ENCODE measurements at places on chromosomes 7 and 10.
A peak's percentile ranks its signal among the peaks of the same experiment; 100 is the strongest.

DNA sequence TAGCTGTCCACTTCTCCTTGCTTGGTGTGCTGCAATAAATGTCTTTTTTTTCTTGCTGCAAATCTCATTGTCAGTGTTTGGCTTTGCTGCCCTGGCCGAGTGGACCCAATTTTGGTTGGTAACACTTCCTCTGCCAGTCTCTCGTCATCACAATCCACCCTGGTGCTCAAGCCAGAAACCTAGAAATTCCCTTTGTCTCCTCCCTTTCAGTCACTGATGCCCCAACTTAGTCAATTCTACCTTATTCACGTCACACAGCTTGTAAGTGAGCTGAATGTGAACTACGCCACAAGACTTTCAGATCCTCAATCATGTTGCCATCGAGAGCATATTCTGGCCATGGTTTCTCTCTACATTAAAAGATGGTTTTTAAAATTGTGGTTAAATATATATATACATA is 13.0 kb upstream of the FRA10AC1 start:
- no peak for DNase-seq

DNA sequence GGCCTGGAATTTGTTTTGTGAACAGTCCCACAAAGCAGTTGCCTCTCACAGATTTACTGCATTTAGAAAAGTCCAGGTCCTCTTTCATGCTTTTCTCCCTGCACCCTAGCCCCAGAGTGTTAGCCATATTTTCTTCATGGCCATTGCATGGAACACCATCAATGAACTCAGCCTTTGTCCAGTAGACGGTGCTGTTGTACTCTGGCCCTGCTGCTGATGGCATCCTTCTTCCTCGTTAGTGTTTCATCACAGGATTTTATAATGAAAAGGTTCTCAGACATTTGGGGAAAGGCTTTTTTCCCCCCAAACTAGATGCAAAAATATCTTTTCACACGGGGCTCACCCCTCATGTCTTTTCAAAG is 93.0 kb upstream of the SLC25A13 start:
- DNase-seq = no peak

DNA sequence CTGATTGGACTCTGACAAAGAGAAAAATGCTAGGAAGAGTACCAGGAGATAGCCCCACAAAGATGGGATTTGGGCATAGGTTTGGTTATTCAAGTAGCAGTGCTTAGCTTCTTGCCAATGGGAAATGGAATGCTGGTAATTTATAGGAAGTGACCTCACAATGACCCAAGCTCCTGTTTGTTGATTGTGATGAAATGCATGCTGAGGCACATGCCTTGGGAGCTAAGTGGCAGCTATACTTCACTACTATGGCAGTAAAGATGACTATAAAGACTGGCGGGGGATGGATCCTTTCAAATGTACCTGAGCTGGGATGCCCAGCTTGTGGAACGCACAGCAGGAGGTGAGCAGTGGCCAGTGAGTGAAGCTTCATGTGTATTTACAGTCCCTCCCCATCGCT is 153.8 kb downstream of the ZNF22 start:
- no peak for DNase-seq

- DNase-seq = no peak
Observed at GRCh38 chr7:40979296-40979695, 723.6 kb downstream of the INHBA start.

DNA sequence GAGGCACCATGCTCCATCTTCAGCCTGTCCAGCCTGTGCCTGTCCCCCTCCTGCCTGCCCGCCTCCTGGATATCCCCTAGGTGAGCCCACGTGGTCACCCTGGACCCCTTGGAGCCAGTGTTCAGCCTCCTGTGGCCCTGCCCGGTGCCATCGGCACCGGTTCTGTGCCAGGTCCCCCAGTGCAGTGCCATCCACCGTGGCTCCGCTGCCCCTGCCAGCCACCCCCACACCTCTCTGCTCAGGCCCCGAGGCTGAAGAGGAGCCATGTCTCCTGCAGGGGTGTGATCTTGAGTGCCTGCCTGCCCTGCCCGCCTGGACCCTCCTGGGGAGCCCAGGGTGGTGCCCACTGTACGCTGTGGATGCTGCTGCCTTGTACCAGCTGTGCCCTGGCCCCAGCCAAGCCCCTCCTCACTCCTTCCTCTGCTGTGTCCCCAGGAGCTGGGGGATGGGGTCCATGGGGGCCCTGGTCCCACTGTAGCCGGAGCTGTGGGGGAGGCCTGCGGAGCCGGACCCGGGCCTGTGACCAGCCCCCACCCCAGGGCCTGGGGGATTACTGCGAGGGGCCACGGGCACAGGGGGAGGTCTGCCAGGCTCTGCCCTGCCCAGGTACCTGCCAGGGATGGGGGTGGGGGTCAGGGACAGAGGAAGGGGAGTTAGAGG is 26.2 kb upstream of the ZNF862 start:
- DNase-seq = no peak

DNA sequence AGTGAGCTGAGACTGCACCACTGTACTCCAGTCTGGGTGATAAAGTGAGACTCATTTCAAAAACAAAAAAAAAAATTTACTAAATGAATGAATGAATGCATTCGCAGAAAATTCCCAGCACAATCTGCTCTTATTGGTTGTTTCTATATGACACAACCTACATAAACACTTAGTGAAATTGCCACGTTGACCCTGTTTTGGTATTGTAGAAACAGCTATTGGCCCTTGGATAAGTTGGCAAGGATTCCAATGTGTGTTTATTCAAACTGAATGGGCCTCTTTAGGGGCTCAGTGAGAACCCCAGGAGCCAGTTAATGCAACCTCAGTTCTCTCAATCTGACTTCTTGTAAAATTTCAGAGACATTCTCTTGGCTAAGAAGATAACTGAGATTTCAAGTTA is 66.0 kb downstream of the HHEX start:
- DNase-seq = no peak

GRCh38 chr10:131912620-131913019 is 11.8 kb downstream of the PPP2R2D start:
- no peak for DNase-seq

DNA sequence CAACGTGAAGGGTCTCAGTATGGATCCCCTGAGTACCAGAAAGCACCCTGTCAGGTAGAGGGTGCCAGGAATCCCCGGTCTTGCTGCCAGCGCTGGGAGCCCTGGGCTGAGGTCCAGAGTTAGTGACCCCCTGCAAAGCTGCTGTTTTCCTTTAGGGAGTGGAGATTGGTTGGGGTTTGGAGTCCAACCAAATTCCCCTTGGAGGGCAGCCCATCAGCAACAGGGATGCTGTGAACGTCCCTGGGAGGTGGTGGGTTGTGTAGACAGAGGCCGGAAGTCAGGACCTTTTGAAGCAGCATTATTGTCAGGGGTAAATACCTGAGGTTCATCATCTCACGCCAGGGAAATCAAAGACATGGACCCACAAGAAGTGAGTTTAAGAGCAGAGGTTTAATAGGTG is 104.2 kb downstream of the COL26A1 start:
- no peak for DNase-seq

- DNase-seq = no peak
Observed at GRCh38 chr10:71255808-71256660, 43.7 kb downstream of the UNC5B start.

DNA sequence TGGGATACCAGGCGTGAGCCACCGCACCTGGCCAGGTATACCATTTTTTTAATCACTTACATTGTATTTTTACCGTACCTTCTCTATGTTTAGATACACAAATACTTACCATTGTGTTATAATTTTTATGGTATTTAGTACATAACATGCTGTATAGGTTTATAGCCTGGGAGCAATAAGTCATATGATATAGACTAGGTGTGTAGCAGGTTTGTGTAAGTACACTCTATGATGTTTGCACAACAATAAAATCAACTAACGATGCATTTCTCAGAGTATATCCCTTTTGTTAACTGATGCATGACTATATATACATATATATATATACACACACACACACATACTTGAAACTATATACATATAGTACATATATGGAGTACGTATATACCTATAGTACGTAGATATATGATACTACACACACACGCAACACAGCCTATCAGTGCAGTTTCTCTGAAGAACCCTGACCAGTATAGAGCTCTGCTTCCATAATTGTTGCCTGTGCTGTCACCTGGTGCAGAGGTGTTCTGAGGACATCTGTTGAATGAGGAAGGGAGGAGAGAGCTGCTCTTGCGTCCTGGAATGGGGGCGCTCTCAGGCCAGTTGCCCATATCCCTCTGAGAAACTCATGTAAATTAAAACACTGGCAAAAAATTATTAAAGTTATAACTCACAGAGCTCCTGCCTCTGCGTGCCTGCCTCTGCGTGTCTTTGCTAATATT is 315.3 kb downstream of the FGFR2 start:
- DNase-seq = no peak

- DNase-seq = peak; percentile 86
Observed at GRCh38 chr7:159094023-159094740, 50.5 kb downstream of the VIPR2 start.

GRCh38 chr10:60921633-60922032 is 22.4 kb downstream of the RHOBTB1 start:
- no peak for DNase-seq

DNA sequence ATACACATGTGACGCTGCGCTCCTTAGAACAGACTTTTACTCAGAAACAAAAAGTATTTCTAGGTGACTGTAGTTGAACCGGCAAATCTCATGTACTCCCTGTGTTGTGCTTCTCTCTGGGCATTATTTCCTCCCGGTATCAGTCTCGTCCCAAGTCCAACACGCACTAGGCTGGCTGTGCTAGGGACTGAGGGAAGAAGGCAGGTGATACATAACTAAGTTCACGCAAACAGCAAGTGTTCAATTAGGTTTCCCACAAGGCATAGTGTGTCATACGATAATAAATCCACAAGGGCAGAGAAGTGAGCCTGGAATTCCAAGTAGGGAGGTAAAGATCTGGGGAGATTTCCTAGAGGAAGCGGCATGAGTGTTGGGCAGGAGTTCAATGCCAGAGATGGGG is 20.4 kb downstream of the FAM53B start:
- DNase-seq = no peak

DNA sequence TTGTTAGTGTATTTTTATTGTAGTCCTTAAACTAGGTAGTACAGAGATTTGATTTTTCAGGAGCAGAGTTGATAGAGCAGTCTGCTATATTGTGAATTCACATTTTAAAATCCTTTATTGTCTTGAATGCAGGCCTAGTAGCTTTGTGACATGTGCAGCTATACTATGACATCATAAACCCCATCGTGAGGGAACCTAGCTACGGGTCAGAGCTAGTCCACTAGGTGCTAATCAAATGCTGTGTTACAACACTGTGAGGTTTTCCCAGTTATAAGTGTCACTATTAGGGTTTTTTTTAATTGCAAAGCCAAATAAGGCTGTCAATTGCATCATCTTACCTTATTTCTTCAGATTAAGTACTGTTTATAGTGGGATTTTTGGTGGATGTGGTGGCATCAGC is 40.7 kb downstream of the CREM start:
- DNase-seq = no peak

DNA sequence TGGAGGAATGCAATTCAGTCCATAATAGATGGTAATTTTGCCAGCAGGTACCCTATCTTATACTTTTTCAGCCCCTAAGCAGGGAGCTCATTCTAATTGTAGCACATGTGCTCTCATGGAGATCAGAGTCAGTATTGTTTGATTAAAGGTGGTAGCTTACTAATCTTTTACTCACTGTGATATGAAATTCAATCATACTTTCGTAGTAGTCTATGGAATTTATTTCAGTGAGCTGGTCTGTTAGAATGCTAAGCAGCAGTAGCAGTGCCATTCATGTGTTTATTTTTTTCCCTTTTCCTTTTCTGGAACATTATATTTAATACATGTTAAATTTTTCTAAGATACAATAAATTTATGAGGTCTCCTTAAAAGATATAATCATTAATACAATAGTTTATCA is 109.0 kb downstream of the ST7 start:
- no peak for DNase-seq

- no peak for DNase-seq
Observed at GRCh38 chr7:37150180-37150579, 298.5 kb downstream of the ELMO1 start.

DNA sequence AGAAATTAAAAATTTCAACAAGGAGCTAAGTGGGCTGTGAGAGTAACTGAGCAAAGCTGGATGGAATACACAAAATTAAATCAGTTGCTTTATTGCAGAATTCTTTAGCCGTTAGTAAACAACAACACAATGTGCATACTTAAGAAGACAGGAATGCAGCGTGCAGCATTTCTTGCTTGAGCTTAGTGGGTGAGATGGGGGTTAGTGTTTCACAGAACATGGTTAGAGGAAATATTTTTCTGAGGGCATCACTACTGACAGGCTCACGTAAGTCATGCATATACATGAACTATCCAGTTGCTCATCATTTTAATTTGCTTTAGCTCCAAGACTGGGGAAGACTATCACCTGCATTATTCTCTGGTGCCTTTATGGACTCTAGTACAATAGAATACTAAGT is 80.8 kb downstream of the CD36 start:
- DNase-seq = no peak

- no peak for DNase-seq
Observed at GRCh38 chr10:133130602-133131001, 29.4 kb upstream of the KNDC1 start.

DNA sequence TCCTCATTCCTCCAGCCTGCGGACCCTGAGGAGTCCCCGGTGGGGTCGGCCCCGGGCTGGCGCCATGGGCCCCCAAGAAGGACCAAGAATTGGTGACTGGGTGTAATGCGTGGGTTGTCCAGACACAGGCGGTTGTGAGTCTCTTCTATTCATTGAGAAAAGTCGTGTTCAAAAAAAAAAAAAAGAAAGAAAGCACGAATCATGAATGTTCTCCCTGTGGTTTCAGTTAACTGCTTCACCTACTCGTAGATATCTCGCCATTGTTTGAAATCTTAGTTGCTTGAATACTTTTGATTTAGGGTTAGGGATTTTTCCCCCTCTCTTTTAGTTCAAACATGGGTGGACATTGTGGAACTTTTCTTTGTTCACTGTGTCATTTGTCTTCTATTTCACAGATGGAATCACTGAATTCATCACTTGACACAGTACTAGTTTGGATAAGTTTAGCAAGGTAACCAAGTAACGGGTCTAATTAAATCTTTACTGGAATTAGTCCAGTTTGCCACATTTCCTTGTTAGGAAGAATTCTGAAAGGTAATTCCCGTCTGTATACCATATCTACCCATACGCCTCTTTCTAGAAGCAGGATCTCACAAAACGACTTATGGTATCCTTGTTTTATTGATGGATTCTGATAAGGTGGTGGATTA is 775 bp downstream of the STARD3NL start:
- no peak for DNase-seq

GRCh38 chr7:32206987-32207386 is 136.8 kb upstream of the PDE1C start:
- DNase-seq = no peak

- DNase-seq = no peak
Observed at GRCh38 chr10:69088471-69088769, 517 bp downstream of the SRGN start.
